Activated CD8-positive, alpha-beta memory T cell treated with anti-CD3 and anti-CD28 coated beads for 4 hours (primary cell): ENCODE measurements at places on chromosomes 3 and 15.
A peak's percentile ranks its signal among the peaks of the same experiment; 100 is the strongest.

DNA sequence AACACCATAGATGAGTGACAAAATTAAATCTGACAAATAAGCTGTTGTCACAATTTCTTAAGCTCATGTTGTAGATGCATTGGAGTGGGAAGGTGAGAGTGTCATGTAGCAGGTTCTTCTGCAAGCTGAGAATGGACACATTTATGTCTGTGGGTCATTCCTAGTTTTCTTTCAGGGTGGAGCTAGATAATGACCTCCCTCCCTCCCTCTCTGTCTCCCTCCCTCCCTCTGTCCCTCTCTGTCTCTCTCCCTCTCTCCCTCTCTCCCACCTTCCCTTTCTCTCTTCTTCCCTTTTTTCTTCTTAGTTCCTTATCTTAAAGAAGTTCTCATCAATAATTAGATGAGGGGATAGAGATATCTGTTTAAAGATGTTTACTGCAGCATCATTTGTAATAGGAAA is 36.0 kb downstream of the PXYLP1 start:
- DNase-seq, result no peak

DNA sequence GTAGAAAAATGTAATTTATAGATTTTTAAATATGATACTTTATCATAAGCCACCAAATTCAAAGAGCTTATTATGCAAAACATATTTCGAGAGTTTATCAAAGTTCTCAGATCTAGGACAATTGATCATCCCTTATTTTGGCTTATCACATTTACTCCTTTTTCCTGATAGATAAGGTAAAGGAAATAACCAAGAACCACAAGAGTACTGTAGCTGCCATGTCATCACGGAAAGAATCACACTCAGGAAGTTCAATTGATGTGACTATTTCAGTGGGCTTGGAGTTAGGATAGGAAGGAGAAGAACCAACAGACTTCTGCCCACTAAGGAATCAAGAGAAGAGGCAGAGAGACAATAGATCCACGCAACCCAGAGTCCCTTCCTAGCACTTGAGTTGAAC is 142.7 kb upstream of the TMCO5A start:
- DNase-seq, result no peak

GRCh38 chr15:45868109-45868691 is 233.4 kb downstream of the SQOR start:
- DNase-seq, result no peak

GRCh38 chr3:25481386-25481785 is 53.3 kb downstream of the RARB start:
- DNase-seq, result no peak

GRCh38 chr3:177936721-177937120 is 599.5 kb upstream of the KCNMB2 start:
- DNase-seq, result no peak

DNA sequence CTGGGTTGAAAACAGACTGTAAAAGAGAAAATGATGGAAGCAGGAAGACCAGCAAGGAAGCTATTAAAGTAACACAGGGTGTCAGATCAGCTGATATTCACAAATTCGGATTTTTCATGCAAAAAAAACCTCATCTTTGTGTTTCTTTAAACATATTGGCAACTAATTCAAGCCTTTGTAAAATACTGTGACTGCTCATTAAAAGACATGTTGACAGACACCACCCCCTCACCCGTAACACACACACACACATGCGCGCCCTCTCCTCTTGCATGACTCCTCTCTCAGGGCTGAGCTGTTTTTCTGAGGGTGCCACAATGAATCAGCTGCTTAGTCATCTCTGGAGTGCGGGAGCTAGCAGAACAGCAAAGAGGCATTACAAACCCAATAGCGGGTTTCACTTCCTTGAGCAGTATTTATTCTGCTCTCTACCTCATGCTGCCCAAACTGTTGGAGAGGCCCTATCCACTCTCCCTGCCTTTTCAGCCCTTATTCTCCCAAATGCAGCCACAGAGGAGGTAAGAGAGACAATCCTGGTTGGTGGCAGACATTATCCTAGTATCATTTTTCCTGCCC is 35.8 kb upstream of the CCDC80 start:
- DNase-seq, result peak; percentile 66

DNA sequence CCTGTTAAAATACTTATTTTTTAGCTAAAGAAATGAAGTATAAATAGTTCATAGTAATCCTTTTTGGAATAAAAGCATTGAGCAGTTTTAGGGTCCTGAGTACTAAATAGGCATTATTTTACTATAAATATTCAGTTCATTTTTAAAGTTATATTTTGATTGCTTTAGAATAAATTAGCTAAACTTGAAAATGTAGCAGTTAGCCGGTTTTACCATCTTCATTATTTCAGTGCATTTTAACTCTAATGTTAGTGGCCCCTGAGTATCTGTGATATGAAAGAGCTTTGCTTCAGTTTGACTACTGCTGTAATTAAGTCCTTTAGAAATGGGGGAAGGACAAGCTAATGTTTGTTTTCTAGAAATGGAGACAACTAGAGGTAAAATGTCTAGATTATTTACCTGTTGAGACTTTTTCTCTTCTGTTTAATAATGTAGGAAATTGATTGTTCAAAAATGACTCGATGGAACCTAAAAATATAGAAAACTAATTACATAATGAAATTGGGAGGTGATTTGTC is 3.6 kb downstream of the SMC4 start:
- DNase-seq, result no peak

DNA sequence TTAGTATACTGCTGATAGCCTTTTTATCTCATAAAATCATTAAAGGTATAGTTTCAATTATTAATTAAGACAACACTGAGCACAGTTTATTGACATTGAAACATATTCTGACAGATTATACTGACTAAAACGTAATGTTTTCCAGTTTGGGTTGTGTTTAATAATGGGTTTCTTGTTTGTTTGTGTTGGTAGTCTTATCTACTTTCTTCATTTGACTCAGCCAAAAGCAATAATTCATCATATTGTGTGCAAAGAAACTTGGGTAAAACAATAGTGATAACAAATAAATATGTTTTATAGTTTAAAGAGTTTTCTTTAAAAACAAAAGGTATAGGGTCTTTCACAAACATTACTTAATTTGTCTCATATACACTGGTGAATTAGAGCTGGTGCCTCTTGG is 629.2 kb upstream of the AGTR1 start:
- no peak for DNase-seq

- no peak for DNase-seq
These were observed 59.1 kb upstream of the TOP2B start for GRCh38 chr3:25723802-25724201.

- DNase-seq, result no peak
These were observed 20.3 kb upstream of the RAB6B start for GRCh38 chr3:133915685-133916658.

DNA sequence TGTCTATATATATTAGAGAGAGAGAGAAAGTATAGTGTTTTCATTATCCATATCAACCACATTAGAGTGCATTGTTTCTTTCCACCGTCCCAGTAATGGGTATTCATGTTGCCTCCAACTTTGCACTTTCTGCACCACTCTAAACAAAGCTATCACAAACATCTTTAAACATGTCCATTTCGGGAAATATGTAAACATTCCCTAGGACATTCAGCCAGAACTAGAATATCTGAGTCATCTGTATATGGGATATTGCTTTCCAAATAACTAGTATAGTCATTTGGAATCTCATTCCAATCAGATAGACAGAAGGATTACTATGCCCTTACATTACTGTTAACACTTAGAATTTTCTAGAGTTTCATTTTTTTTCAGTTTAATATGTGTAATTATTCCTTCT is 914.9 kb upstream of the EPHA6 start:
- no peak for DNase-seq
